ENCODE measurements at places on chromosomes 1 and 21.

- H3K27me3 ChIP-seq = peaks cover 13% of the 10 kb centered on the region
- no peak for DNase-seq
- no peak overlapping the region for H3K27ac ChIP-seq
- H3K36me3 ChIP-seq = no peaks in the 10 kb centered on the region
- H3K4me3 ChIP-seq = no peak overlapping the region
Observed at GRCh38 chr1:235646463-235646862, 3.1 kb downstream of the GNG4 start.

- H3K36me3 ChIP-seq = no peaks in the 10 kb centered on the region
- no peaks in the 10 kb centered on the region for H3K4me1 ChIP-seq
- no peak overlapping the region for H3K4me3 ChIP-seq
- no peaks in the 10 kb centered on the region for H3K27me3 ChIP-seq
Observed at GRCh38 chr1:190353538-190354101, 124.0 kb downstream of the BRINP3 start.

GRCh38 chr1:235093013-235093695 lies 35.5 kb downstream of the TOMM20 start:
- peaks cover 21% of the 10 kb centered on the region for H3K4me1 ChIP-seq
- peak overlapping the region; percentile 22 for H3K4me3 ChIP-seq
- DNase-seq = peak; percentile 47
- peaks cover 11% of the 10 kb centered on the region for H3K27me3 ChIP-seq

- no peak for DNase-seq
- no peaks in the 10 kb centered on the region for H3K36me3 ChIP-seq
- H3K27me3 ChIP-seq = peaks cover 1% of the 10 kb centered on the region
- no peak overlapping the region for H3K27ac ChIP-seq
- no peak overlapping the region for H3K4me3 ChIP-seq
- peaks cover 23% of the 10 kb centered on the region for H3K4me1 ChIP-seq
Observed at GRCh38 chr1:184483101-184483683, 96.4 kb downstream of the C1orf21 start.

DNA sequence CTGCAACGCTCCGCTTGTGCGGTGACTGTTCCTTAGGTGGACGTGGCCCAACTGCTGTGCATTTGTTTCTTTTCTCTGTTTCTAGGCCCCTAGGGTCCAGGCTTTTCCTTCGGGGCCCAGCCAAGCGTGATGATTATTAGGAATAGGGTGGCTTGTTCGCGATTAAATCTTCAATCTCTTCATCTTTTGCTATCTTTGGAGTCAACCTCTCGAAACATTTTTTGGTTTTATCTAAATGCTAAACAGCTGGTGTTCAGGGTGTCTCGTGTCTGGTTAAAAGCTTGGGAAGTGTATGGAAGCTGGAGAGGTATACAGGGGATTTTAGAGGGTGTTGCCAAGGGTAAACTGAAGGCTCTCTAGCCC lies 844 bp upstream of the PLD5 start:
- peak overlapping the region; percentile 37 for H3K4me3 ChIP-seq
- H3K36me3 ChIP-seq = no peaks in the 10 kb centered on the region
- H3K27ac ChIP-seq = no peak overlapping the region
- no peaks in the 10 kb centered on the region for H3K4me1 ChIP-seq
- peaks cover 11% of the 10 kb centered on the region for H3K27me3 ChIP-seq

DNA sequence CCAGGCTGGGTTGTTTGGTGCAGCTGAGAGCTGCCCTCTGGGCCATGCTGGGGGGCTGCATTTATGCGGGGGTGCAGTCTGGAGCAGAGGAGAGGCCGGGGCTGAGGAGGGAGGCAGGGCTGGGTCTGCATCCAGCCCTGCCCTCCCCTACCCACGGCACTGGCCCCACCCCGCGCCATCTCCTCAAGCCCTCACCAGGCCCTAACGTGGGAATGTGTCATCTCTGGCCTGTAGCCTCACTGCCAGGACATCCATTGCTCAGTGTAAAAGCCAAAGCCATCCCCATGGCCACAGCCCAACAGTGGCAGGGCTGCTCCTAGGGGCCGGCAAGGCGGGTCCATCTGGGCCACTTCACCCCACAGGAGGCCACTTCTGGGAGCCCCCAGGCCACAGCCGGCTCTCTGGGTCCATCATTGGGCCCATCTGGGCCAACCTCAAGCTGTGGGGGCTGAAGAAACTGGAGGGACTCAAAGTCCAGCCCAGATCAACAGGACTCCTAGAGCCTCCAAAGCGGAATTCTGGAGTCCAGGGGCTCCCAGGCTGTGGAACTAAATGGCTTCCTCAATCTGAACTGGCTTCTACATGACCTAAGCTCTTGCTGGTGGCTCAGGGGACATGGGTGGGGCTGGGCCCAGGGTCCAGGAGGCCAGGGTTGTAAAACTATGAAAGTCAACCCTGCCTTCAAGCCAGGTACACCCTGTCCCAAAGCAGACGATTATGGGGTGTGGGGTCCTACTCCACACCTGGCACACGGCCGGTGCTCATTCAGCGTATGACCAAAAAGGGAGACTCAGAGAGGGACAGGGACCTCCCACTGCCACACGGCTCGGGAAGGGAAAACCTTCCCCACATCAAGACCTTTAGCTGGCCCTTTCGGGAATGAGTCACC lies 32.6 kb downstream of the RUNX3 start:
- peaks cover 7% of the 10 kb centered on the region for H3K36me3 ChIP-seq
- no peaks in the 10 kb centered on the region for H3K4me1 ChIP-seq
- H3K27ac ChIP-seq = no peak overlapping the region
- no peak for DNase-seq

GRCh38 chr21:26140926-26141325 lies 29.6 kb downstream of the APP start:
- no peak overlapping the region for H3K27ac ChIP-seq
- peaks cover 4% of the 10 kb centered on the region for H3K36me3 ChIP-seq
- no peaks in the 10 kb centered on the region for H3K27me3 ChIP-seq
- H3K4me1 ChIP-seq = peaks cover 35% of the 10 kb centered on the region
- DNase-seq = no peak

DNA sequence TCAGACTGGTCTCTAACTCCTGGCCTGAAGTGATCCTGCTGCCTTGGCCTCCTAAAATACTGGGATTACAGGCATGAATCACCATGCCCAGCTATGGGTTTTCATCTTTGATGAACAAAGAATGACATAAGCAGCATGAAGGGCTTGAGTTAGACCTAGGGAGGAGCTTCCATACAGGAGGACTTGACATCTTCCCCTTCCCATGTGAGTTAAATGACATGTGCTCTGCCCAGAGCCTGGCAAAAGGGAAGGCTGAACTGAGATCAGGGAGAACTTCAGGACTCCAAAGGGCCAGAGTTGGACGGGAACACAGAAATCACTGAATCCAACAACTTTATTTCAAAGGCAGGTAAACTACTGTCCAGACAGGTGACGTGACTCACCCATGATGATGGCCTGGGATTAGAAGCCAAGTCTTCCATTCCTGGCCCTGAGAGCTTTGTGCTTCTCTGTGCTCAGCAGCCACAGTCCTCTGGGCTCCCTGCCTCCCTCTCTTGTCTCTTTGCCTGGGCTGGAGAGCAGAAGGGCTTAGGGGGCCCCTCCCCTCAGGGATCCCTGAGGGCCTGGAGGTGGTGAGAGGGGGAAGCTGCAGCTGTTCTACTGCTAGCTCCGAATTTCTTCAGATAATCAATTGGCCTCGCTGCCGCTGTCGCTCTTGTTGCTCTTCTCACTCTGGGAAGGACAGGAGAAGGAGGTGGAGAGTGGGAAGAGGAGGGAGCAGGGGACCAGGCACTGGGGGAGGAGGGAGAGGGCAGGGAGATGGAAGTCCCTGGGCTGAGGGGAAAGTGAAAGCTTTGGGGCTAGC lies 7.6 kb downstream of the NHLH1 start:
- no peak overlapping the region for H3K4me3 ChIP-seq
- H3K36me3 ChIP-seq = no peaks in the 10 kb centered on the region
- H3K4me1 ChIP-seq = peaks cover 20% of the 10 kb centered on the region
- peaks cover 7% of the 10 kb centered on the region for H3K27me3 ChIP-seq

DNA sequence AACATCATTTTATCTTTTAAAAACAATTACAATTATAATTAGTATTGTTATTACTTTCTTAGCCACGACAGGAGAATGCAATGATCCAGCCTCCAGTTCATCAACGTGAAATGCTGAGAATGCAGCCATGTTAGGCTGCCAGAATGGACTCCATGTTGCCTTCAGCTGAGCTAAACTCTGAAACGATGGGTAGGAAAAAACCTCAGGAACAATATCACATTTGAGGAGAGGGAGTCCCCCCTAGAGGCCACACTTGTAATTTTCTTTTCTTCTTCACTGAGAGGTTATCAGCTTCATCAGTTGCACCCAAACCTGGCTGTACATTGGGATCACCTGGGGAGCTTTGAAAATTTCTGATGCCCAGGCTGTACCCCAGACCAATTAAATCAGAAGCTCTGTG lies 34.6 kb upstream of the DNAH14 start:
- H3K4me3 ChIP-seq = no peak overlapping the region
- H3K27ac ChIP-seq = no peak overlapping the region
- no peak for DNase-seq
